Dermis blood vessel endothelial cell (primary cell): ENCODE measurements at places on chromosomes 6 and 20. TPM values are rescaled to one million over a fixed set of nuclear protein-coding genes. Genes with fewer than 3 reads are reported as not detected.

THBD gene
- total RNA-seq, result 33.4 and 34.0 TPM in 2 replicates

ANKEF1 gene
- 1.5 and 2.0 TPM in 2 replicates for total RNA-seq

ZNF292 gene
- total RNA-seq, result 23.8 and 31.7 TPM in 2 replicates

PDE7B gene
- total RNA-seq, result 26.6 and 58.5 TPM in 2 replicates

NT5E gene
- 96.7 and 157 TPM in 2 replicates for total RNA-seq

NRSN1 gene
- total RNA-seq, result not detected in 2 replicates

PGC gene
- not detected in 2 replicates for total RNA-seq

TUBE1 gene
- 18.4 and 18.9 TPM in 2 replicates for total RNA-seq

TRIM10 gene
- not detected in 2 replicates for total RNA-seq

CNKSR3 gene
- total RNA-seq, result 12.1 and 15.5 TPM in 2 replicates

ISM1 gene
- 0.09 and 0.17 TPM in 2 replicates for total RNA-seq

C20orf144 gene
- 0.05 TPM in 1 of 2 replicates, not detected in the other for total RNA-seq

OR2H2 gene
- not detected in 2 replicates for total RNA-seq

MOG gene
- total RNA-seq, result not detected in 2 replicates

MDFI gene
- 34.0 and 37.8 TPM in 2 replicates for total RNA-seq

ERVFRD-1 gene
- total RNA-seq, result under 0.01 and 0.05 TPM in 2 replicates

HAO1 gene
- not detected in 2 replicates for total RNA-seq

CST4 gene
- not detected in 2 replicates for total RNA-seq

PHACTR3 gene
- total RNA-seq, result 0.51 and 1.3 TPM in 2 replicates

CYP39A1 gene
- 0.74 and 3.4 TPM in 2 replicates for total RNA-seq

ZNFX1 gene
- 47.0 and 48.0 TPM in 2 replicates for total RNA-seq

RHAG gene
- not detected in 2 replicates for total RNA-seq

RIPOR3 gene
- total RNA-seq, result 0.68 TPM in 1 of 2 replicates, not detected in the other

PRDM13 gene
- total RNA-seq, result not detected in 2 replicates

NKX2-4 gene
- total RNA-seq, result not detected in 2 replicates

ADISSP gene
- 12.1 and 34.7 TPM in 2 replicates for total RNA-seq

RSPH4A gene
- 0.47 and 0.68 TPM in 2 replicates for total RNA-seq

GSTA2 gene
- total RNA-seq, result not detected in 2 replicates

IP6K3 gene
- under 0.01 and 0.05 TPM in 2 replicates for total RNA-seq

BPIFB4 gene
- not detected in 2 replicates for total RNA-seq

PTGIS gene
- 1.9 and 2.0 TPM in 2 replicates for total RNA-seq

C6orf163 gene
- 1.0 and 1.9 TPM in 2 replicates for total RNA-seq

GTSF1L gene
- not detected in 2 replicates for total RNA-seq

ADGB gene
- not detected in 2 replicates for total RNA-seq

FAM184A gene
- total RNA-seq, result 0.17 and 0.33 TPM in 2 replicates

LY6G6D gene
- not detected in 2 replicates for total RNA-seq

LPIN3 gene
- 1.0 and 1.5 TPM in 2 replicates for total RNA-seq

STX16 gene
- total RNA-seq, result 36.4 and 53.5 TPM in 2 replicates

PPIL4 gene
- 30.3 and 42.0 TPM in 2 replicates for total RNA-seq

NKAIN2 gene
- not detected in 2 replicates for total RNA-seq

CD40 gene
- 19.4 and 21.3 TPM in 2 replicates for total RNA-seq

ADGRB3 gene
- not detected in 2 replicates for total RNA-seq

MCM9 gene
- 18.1 and 27.6 TPM in 2 replicates for total RNA-seq

DOK5 gene
- 0.34 and 0.51 TPM in 2 replicates for total RNA-seq

SSTR4 gene
- total RNA-seq, result not detected in 2 replicates

SAYSD1 gene
- 8.5 and 14.0 TPM in 2 replicates for total RNA-seq

TREML1 gene
- not detected in 2 replicates for total RNA-seq
